ENCODE measurements at places on chromosomes 5 and 9.

DNA sequence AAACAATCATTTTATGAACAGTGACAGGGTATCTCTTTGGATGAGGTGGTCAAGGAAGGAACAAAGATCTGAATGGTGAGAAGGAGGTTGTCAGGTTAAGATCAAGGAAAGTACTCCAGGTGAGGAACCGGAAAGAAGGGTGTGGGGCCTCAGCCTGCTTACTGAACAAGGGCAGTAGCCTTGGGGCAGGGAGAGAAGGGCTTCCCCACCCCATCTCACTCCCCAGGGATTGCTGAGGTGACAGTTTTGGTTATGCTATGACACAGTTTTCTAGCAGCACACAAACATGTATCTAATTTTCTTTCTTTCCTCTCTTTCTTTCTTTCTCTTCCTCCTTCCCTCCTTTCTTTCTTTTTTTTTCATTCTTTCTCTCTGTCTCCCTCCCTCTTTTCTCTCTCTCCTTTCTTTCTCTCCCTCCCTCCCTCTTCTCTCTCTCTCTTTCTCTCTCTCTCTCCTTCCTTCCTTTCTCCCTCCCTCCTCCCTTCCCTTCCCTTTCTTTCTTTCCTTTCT, 4.1 kb upstream of the HDHD3 start:
- peak; percentile 73 for DNase-seq

DNA sequence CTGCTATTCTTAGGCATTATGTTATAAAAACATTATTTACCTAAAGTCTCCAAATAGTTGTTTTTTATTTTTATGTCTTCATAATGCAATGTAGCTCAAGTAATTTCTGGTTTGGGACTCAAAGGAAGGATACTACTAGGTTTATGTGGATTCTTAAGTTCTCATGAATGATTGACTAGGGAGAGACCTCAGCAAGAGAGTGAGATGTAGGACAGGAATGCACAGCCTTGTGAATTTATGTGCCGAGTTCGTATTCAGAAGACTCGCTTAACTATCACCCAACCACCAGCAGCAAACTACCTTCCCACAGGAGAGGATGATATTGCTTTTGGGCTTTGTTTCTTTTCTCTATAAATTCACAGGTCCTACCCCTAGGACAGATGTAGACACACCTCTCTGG, 282.9 kb downstream of the ARHGEF28 start:
- DNase-seq = no peak

DNA sequence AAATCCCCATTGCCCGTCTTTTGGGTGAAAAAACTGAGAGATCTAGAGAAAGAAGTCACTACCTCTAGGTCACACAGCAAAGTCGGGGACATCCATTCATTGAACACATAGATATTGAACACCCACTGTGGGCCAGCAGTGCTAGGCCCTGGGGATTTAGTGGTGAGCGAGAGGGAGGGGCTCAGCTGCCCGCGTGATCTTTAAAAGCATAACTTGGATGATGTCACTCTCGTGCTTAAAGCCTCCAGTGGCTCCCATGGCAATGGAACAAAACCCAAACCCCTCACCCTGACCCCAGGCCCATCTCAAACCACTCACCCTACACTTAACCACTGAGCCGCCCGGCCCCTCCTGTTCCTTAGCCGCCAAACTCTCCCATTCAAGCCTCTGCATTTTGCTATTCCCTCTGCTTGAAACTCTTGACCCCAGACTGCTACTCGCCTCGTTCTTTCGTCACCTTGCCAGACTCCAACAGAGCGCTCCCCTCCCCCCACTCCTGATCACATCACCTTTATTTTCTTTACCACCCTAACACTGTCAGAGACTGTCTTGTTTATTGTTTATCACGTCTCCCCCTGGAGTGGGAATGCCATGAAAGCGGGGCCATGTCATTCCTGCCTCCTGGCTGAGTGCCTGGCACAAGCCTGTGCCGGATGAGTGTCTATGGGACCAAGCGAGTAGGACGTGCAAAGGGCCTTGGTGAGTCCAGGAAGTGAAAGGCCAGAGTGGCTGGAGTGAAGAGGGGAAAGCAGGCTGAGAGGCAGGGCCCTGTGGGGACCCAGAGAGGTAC, 710 bp upstream of the PIP5KL1 start:
- DNase-seq = peak; percentile 69

DNA sequence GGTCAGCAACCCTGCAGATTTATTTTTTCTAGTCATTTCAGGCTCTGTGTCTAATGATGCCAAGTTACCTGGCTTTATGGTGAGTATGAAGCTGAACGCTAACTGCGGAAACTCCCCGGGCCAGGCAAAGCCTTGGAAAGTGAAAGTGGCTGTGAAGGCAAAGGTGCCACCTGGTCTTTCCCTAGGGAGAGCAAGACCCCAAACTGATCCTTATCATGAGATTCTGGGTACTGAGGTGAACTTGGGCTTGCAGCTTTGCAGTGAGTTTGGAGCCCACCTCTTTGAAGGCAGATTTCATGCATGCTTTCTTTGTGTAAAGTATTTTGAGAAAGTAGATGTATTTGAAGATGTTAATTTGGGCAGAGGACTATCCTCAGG, 63.3 kb downstream of the CARTPT start:
- DNase-seq = no peak

GRCh38 chr5:17005107-17005828, 69.2 kb upstream of the MYO10 start:
- DNase-seq = no peak
